ENCODE measurements at places on chromosomes 1 and 21.

DNA sequence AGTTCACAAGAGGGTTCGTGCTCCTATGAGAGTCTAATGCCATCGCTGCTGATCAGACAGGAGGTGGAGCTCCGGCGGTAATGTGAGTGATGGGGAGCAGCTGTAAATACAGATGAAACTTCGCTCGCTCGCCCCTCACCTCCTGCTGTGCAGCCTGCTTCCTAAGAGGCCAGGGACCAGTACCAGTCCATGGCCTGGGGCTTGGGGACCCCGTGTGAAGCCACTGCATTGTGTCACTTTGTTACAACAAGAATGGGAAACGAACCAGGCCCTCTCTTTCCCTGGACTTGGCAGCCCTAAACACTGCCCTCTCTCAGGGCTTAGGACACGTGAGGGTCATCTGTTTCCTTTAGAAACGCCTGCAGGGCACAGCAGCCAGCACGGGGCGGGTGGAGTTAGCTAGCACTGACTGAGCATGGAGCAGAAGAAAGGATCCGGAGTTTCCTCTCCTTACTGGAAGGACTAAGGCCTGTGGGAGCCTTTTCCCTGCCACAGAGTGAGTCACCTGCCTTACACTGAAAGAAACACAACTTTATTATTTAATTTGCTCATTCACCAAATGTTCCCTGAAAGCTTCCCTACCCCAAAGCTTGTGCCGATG is 185.2 kb upstream of the TMEM51 start:
- no peak for DNase-seq

- DNase-seq, result no peak
Observed at GRCh38 chr1:62337706-62338631, 18.7 kb upstream of the KANK4 start.

DNA sequence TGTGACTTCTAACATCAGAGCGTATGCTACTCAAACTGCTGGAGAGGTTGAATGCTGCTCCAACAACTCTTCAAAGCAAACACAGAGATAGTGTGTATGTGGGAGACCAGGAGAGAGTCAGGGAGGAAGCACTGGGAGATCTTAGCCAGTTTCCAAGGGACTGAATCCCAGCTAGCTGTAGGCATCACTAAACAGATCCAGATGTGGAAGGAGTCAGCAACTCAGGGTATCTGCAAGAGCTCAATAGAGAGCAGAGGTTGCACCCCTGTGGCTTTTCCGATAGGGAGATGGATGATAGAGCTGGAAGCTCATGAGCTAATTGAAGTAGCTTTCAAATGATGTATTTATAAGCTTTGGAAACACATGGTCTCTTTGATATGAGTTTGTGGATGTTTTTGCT is 168.9 kb upstream of the HOOK1 start:
- DNase-seq, result no peak

DNA sequence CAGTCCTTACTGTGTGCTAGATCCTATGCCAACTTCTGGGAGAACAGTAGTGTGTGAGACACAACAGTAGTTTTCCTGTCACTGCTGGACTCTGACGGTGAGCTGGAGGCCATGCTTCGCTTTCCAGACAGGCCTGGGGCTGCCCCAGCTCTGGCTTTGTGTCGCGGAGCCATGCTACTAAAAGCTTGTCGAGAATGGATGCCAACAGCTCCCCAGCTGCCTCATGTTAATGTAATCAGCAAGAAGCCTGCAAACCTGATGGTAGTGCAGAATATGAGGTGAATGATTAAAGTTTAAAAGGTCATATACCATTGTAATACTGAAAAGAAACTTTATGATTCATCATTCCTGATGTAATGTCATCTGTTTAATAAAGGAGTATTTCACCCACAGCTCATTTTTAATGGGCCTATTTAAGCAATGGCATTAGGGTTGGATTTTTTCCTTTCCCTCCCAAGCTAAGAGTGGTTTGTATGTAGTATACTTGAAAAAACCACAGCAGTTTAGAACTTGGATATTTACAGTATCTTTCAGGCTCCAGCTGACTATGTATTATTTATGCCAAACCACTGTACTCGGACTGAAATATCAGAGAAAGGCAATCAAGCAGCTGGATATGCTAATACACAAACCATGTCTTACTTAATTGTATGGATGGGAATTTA is 343.0 kb downstream of the NUF2 start:
- DNase-seq, result no peak

DNA sequence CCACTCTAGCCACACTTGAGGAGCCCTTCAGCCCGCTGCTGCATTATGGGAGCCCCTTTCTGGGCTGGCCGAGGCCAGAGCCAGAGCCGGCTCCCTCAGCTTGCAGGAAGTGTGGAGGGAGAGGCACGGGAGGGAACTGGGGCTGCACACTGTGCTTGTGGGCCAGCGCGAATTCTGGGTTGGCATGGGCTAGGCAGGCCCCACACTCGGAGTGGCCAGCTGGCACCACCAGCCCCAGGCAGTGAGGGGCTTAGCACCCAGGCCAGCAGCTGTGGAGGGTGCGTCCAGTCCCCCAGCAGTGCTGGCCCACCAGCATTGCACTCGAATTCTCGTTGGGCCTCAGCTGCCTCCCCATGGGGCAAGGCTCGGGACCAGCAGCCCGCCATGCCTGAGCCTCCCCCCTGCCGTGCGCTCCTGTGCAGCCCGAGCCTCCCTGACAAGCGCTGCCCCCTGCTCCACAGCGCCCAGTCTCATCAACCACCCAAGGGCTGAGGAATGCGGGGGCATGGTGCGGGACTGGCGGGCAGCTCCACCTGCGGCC is 785.9 kb upstream of the TPTE start:
- DNase-seq, result no peak

DNA sequence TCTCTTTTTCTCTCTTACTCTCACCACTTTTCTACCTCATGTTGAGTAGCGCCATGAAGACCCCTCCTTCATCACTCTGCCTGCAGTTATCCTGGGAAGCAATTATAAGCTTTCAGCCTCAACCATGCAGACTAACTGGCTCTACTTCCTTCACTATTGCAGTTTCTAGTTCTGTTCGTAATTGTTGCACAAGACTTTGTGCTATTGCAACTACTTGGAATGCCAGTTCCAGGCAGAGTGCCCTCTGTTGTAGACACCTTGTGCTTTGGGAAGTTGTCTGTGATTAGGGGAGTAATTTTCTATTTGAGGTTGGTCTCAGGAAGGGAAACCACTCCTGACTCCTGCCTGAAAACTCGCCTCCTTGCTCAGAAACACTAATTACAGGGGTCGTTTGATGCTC is 19.4 kb downstream of the PGM1 start:
- no peak for DNase-seq

DNA sequence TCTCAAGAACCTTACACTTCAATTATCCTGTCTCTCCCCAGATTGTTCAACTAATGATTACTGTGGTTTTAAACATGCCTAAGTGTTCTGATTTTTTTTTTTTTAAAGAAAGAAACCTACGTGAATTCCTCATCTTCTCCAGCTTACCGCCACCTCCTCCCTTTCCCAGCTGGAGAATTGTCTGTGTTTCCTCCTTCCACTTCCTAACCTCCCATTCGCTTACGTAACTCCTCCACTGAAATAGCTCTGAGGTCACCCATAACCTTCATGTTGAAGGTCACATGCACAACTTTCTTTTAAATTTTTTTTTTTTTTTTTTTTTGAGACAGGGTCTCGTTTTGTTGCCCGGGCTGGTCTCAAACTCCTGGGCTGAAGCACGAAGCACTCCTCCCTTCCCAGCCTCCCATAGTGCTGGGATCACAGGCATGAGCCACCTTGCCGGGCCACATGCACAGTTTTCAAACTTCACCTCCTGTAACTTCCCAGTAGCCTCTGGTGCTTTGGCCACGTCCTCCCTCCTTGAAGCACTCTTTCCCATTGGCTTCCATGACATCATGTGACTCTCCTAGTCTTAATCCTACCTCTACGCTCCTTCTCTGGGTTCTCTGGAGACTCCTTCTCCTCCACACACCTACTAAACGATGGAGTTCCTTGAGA is 9.8 kb upstream of the CAPZB start:
- no peak for DNase-seq

DNA sequence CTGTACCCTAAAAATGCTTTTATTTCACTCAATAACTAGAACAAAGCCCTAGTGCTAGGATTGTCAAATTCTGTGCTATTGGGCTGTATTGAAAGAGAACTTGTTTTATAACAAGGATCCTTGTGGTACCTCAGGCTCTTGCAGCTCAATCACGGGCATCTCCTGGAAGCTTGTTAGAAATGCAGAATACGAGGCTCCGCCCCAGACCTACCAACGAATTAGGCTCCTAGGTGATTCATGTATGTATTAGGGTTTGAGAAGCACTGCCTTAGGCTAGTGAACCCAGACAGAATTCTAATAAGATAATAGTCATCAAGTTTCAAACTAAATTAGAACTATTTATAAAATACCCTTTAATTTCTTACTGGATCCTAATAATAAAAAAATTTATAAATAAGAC is 45.6 kb downstream of the ZZZ3 start:
- DNase-seq, result no peak
